ENCODE measurements at places on chromosomes 13 and 19.
A peak's percentile ranks its signal among the peaks of the same experiment; 100 is the strongest.

- DNase-seq = no peak
Observed at GRCh38 chr13:58992478-58993042, 1171.2 kb downstream of the DIAPH3 start.

- no peak for DNase-seq
Observed at GRCh38 chr13:73870970-73871935, 263.0 kb downstream of the KLF12 start.

GRCh38 chr19:51473009-51473707, 5.2 kb upstream of the CEACAM18 start:
- peak; percentile 87 for DNase-seq

DNA sequence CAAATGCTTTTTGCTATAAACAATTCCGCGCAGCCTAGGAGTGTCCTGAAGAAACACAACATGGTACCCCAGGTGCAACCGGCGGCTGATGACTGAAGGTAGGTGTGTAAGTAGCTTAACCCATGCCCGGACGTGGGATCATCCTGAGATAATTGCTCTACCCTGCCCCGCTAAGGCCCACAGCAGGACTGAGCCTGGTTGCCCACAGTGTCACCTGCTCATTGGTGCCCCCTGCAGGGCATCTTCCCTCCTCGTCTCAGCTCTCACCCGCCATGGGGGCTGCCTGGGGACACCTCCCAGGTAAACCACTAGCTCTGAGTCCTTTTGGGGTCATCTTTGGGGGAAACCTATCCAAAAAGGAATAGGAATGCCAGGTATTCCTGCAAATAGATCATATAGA, 22.3 kb downstream of the TMEM161A start:
- no peak for DNase-seq

GRCh38 chr19:14402332-14403144, 16.6 kb downstream of the DDX39A start:
- no peak for DNase-seq

DNA sequence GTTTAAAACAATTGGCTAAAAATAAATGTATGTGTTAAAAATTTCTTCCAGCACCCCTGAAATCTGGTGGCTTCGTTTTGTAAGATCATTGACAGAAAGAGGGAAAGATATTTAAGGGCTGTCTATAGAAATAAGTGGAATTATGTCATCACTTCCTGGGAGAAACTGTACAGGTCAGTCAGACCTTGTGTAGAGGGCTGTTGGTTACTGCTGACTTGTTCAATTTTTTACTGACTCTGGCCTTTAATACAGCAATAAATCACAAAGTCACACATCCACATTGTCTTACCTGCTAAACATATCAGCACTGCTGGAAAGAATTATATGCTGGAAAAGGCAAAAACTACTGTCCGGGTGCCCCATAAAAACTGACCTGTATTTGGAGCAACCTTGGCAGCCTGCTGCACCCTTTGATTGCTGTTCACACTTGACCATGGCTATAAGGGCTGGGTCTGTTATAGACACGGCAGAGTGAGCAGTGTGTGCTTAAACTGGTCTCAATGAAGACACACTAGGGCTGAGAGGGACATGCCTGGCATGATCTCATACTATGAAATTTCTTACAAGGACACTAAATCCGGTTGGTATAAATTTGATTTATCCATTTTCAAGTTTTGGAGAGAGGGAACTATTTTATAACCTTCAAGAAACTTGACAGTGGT, 162.1 kb downstream of the NHLRC3 start:
- no peak for DNase-seq
